Myometrial cell (primary cell): ENCODE measurements at places on chromosomes 1 and 21. TPM values are rescaled to one million over a fixed set of nuclear protein-coding genes. Genes with fewer than 3 reads are reported as not detected.

HAO2 gene
- total RNA-seq, result not detected in 2 replicates

HSD3B2 gene
- not detected in 2 replicates for total RNA-seq

ZBTB7B gene
- total RNA-seq, result 10.8 and 14.7 TPM in 2 replicates

RHOU gene
- 1.4 and 2.3 TPM in 2 replicates for total RNA-seq

ANKRD65 gene
- 4.3 and 6.6 TPM in 2 replicates for total RNA-seq

LENEP gene
- not detected in 2 replicates for total RNA-seq

MTMR11 gene
- 8.0 and 8.6 TPM in 2 replicates for total RNA-seq

RNU1-2 gene
- total RNA-seq, result not detected in 2 replicates

FCAMR gene
- total RNA-seq, result not detected in 2 replicates

TIE1 gene
- total RNA-seq, result 4.6 and 9.9 TPM in 2 replicates

AGMAT gene
- 4.3 and 9.7 TPM in 2 replicates for total RNA-seq

FCER1G gene
- total RNA-seq, result not detected in 2 replicates

OR6K6 gene
- total RNA-seq, result not detected in 2 replicates

GNAT2 gene
- total RNA-seq, result under 0.01 and 0.89 TPM in 2 replicates

MYBPH gene
- total RNA-seq, result 0.18 TPM in 1 of 2 replicates, not detected in the other

FCRL3 gene
- not detected in 2 replicates for total RNA-seq

ETS2 gene
- total RNA-seq, result 33.5 and 34.0 TPM in 2 replicates

FAM43B gene
- 0.35 TPM in 1 of 2 replicates, not detected in the other for total RNA-seq

BMP8B gene
- total RNA-seq, result not detected in 2 replicates

BARHL2 gene
- not detected in 2 replicates for total RNA-seq

NGF gene
- not detected in 2 replicates for total RNA-seq

TGFB2 gene
- 2.3 and 3.0 TPM in 2 replicates for total RNA-seq

SORT1 gene
- 9.2 and 10.8 TPM in 2 replicates for total RNA-seq

ADCY10 gene
- not detected in 2 replicates for total RNA-seq

OXCT2 gene
- 5.1 TPM in 1 of 2 replicates, not detected in the other for total RNA-seq

ZSWIM5 gene
- 0.29 TPM in 1 of 2 replicates, not detected in the other for total RNA-seq

CDK18 gene
- 0.29 and 1.2 TPM in 2 replicates for total RNA-seq

VTCN1 gene
- total RNA-seq, result not detected in 2 replicates

RNF11 gene
- 70.0 and 70.3 TPM in 2 replicates for total RNA-seq

CFHR1 gene
- 0.29 TPM in 1 of 2 replicates, not detected in the other for total RNA-seq

TRIM63 gene
- not detected in 2 replicates for total RNA-seq

UBE2U gene
- not detected in 2 replicates for total RNA-seq
